Right atrium auricular region (tissue), 2 donors: ENCODE measurements at places on chromosomes 5 and 9.

- no peak for DNase-seq
These were observed 194.4 kb upstream of the VCAN start for GRCh38 chr5:83277154-83277553.

GRCh38 chr5:150490296-150490669 lies 17.6 kb upstream of the NDST1 start:
- DNase-seq = no peak

DNA sequence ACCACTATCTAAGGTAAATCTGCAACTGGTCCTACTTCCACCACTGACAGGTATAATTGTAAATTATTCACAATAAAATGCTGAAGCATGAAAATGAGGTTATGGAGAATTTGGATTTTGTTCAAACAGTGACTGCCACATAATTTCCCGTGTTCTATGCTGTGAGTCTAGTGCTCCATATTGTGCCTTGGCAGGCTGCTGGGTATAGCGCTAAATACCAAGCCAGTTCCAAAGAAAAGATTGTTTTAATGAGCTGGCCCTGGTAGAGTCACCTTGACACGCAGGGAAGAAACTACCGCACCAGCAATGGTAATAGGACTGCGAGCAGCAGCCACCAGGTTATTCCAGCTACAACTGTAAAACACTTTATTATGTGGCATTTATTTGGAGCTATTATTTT lies 30.4 kb downstream of the PSMB7 start:
- no peak for DNase-seq

GRCh38 chr5:174589011-174589410 lies 135.4 kb upstream of the MSX2 start:
- no peak for DNase-seq

GRCh38 chr5:170078931-170079330 lies 26.8 kb upstream of the FOXI1 start:
- DNase-seq = no peak
